HS-27A (cell line): ENCODE measurements at places on chromosomes 12 and 14.

- no peak for DNase-seq
Observed at GRCh38 chr12:29086325-29087271, 62.5 kb upstream of the FAR2 start.

DNA sequence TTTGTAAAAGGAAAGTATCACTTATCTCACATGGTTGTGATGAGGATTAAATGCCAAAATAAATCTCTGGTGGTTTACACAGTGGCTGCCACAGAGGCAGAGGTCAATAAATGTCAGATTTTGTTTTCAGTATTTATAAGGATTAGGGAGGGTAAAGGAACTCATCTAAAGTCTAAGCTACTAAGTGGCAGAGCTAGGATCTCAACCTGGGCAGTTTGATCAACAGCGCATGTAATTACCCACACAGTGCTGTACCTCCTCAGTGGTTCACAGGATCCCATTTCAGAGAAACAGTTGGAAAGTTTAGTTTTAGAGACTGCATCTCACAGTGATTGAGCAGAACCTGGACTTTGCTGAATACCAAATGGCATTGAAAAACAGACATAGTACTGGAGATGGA is 44.9 kb upstream of the RIC8B start:
- DNase-seq: no peak

GRCh38 chr14:98725191-98725590 is 546.8 kb downstream of the BCL11B start:
- no peak for DNase-seq

DNA sequence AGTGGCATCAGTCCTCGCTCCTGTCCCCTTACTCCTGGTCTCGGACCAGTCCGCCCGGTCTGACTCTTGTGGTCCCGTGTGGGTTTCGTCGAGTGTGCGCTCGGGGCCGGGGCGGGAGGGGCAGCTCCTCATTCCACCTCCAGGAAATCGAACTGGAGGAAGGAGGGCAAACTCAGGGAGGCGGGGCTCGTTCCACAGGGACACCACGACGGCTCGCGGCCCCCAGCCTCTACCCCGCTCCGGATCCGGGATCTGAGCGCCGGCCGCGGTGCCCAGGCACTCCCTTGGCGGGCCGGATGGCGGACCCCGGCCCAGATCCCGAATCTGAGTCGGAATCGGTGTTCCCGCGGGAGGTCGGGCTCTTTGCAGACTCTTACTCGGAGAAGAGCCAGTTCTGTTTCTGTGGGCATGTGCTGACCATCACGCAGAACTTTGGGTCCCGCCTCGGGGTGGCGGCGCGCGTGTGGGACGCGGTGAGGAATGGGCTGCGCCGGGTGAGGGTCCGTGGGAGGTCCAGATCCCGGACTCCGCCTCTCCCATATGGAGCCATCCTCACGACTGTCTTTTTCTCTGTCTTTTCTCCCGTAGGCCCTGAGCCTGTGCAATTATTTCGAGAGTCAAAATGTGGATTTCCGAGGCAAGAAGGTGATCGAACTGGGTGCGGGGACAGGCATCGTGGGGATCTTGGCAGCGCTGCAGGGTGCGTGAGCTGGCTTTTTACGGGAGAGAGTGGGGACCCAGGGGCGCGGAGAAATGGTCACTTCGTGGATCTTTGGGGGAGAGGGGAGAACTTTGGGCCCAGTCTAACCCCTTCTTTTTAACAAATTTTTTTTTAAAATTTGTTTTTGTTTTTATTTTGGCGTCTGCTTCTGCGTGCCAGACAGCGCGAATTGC is at the start of gene EEF1AKMT3:
EEF1AKMT3 (plus strand) TSS at position 186 of the 894 bp plus-strand sequence; CDS start at position 297, 111 bp downstream.
- DNase-seq: no peak

DNA sequence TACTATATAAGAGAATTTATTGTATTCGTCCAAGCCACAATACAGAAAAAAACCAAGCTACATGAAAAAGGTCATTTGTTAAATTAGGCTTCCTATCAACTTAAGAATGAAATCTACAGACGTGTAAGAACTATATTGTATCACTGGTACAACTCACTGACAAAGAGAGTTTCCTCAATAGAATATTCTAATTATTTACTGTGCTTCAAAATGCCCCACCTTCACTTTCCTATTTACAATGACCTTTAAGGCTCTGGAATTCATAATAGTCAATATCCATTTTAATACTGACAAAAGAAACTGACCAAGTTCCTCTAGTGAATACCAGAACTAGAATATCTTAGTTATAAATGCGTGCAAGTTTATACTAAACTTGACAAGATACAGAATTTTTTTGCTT is 55.9 kb downstream of the C2CD5 start:
- no peak for DNase-seq

DNA sequence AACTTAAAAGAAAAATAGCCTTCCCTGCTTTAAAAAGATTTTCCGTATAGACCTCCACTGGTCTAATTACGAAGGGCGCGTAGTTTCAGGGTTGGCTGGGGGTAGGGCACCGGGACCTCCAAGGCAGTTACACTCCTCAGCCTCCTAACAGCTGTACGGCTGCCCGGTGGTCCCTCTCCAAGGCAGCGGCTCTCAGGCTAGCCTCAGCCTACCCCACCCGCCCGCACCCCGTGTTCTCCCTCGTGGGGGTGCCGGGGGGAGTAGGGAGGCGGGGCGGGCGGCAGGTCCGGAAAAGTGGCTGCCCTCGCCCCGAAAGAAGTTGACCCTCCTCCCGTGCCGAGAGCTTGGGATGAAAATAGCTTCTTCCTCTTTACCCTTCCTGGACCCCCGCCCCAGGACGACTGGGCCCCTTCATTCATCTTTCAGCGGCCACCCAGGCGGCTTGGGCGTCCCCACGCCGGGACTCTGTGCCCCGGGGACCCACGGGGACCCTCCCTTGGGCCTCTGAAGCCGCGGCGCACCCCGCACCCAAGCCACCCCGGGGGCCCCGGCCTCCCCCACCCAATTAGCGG is 991 bp upstream of the RCOR1 start:
- no peak for DNase-seq

GRCh38 chr12:81221681-81222080 is 143.8 kb downstream of the ACSS3 start:
- no peak for DNase-seq

- DNase-seq: peak; percentile 36
Observed at GRCh38 chr14:30193101-30193500, 265.5 kb upstream of the PRKD1 start.

GRCh38 chr14:50139192-50139591 is 22.8 kb upstream of the VCPKMT start:
- no peak for DNase-seq

GRCh38 chr14:94342334-94342934 is 19.3 kb upstream of the SERPINA6 start:
- DNase-seq: peak; percentile 74

GRCh38 chr14:106062502-106063272 is 536.3 kb downstream of the TMEM121 start:
- DNase-seq: no peak

DNA sequence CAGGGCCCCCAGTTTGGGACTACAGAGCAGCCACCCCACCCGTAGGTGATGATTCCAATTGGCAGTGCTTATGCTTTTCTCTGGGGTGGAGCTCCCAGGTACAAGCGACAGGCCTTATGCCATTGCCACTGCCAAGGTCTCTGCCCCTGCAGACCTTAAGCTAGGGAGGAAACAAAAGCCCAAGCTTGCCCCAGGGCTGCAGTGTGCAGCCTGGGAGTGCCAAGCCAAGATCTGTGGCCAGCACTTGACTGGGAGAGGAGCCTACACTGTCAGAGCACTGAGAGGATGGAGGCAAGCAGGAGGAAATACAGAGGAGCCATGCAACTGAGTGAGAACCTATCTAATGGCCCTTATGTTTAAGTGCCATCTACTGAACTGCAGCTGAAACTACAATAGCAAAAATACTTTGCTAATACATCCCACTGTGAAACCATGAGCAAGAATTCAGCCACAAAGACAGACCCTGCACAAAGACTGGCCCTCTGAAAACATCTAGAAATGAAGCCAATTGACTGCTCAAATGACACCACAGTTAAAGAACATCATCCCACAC is 17.7 kb upstream of the ASCL1 start:
- no peak for DNase-seq

DNA sequence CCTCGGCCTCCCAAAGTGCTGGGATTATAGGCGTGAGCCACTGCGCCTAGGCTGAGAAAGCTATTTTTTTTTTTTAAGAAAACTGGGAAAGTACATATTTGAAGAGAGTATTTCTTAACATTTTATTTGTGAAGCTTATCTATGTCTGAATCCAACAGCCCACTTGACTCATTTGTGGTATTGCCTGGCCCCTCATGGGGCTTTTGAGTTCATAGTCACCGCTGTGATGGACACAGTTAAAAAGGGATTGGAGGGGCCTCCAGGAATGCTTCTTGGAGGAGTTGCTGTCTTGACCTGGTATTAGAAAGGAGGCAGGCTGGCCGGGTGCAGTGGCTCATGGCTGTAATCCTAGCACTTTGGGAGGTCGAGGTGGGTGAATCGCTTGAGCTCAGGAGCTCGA is 26.5 kb downstream of the BCL7A start:
- no peak for DNase-seq

GRCh38 chr14:97381309-97381708 is 584.1 kb downstream of the VRK1 start:
- DNase-seq: no peak

DNA sequence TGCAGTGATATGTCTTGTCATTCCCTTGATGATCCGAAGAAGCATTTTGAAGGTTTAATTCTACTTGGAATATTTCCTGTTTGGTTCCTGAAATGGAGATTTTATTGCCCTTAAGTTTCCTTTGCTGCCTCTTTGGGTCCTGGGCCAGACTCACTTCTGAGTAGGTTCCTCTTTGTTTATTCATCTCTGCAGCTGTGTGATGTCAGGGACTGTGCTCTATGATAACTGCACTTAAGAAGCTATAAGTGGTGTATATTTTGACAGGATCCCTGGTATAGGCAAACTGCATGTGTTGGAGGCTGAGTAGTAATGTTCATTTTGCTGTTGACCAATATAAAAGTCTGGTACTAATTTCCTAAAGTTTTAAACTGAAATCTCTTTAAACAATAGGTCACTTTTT is at the start of gene KLRC4:
KLRC4 (minus strand) TSS at position 366 of the 400 bp plus-strand sequence; CDS start at position 184, 182 bp downstream.
- no peak for DNase-seq

DNA sequence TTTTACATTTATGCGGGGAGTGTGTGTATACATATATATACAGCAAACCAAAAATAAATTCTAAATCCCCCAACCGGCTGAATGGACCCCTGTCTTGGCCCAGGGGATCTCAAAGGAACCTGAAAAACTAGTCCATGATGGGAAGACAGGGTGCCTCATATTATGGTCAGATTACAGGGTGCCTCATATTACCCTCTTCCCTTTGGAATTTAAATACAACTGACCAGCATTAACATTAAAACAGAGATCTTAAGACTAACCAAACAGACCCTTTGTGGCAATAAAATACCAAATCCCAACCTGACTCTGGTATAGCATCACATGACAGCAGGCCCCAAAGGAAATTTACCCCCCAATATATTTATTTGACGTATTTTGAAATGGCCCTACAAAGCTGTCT is 17.0 kb downstream of the GSTZ1 start:
- no peak for DNase-seq

GRCh38 chr14:104335176-104335575 is 196.8 kb downstream of the KIF26A start:
- no peak for DNase-seq

DNA sequence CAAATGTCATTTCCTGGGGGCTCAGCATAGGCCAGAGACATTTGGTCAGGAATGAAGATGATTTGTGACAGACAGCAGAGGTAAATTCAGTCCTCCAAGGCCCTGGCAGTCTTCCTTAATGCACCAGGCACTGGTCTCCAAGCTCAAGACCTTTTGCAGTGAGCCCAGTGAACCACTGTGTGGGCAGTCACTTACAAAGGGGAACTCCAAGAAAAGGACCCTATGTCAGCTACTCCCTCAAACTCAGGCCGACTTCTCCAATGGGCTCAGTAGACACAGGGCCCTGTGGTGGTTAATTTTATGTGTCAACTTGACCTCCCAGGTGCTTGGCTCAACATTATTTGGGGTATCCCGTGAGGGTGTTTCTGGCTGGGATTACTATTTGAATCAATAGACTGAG is 29.3 kb upstream of the PLEK2 start:
- DNase-seq: no peak

DNA sequence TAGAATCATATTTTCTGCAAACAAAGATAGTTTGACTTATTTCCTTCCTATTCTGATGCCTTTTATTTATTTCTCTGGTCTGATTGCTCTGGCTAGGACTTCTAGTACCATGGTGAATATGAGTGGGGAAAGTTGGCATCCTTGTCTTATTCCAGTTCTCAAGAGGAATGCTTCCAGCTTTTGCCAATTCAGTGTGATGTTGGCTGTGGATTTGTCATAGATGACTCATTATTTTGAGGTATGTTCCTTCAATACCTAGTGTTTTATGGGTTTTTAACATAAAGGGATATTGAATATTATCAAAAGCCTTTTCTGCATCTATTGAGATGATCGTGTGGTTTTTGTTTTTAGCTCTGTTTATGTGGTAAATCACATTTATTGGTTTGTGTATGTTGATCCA is 139.4 kb upstream of the CNTN1 start:
- no peak for DNase-seq

DNA sequence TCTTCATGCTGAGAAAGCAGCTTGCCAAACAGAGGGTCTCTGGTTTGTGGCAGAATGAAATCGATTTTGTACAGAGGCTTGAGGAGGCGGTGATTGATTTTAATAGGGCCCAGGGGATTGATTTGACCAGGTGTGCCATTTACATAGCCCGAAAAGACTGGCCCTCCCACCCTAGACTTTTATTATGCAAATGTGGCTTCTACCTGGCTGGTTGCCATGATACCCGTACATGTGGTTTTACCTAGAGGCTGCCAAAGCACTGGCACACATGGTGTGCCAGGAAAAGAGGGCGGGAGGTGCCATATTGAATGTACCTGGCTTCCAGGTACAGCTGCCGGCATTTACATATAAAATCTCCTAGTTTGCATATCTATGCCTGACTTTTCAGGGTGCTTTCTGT is 18.0 kb upstream of the GUCY2C start:
- no peak for DNase-seq

- DNase-seq: no peak
Observed at GRCh38 chr14:66291756-66292155, 194.4 kb upstream of the CCDC196 start.

GRCh38 chr12:89064780-89065179 is 287.5 kb downstream of the DUSP6 start:
- peak; percentile 11 for DNase-seq

DNA sequence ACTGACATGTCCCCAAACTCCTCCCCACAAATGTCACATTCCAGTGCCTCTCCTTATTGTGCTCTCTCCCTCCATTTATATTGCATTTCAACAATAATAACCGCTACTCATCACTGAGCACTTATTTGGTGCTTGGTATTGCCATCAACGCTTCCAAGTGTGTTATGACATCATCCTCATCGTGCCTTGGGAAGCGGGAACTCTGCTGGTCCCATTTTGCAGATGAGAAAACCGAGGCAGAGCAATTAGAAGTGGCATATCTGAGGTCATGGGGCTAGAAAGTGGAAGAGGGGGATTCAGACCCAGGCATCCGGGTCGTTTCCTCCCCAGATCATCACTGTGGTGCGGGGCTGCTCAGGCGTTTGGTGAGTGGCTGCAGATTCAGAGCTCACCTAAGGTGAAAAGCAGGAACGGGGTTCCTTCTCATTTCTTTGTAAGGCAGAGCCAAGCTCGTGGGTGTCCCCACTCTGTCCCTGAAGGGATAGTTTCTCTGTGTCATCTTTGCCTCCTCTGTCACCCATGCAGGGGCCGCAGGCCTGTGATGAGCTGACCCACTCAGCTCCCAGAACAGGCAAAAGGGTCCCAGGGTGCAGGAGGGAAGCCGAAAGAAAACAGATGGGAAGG is 5.5 kb upstream of the FZD10 start:
- DNase-seq: no peak
